Adrenal gland (tissue), 19 donors: ENCODE measurements at places on chromosomes 7 and 10.

GRCh38 chr7:94511718-94512117, 2.1 kb downstream of the CASD1 start:
- no peak for DNase-seq

GRCh38 chr10:119769886-119770285, 44.0 kb downstream of the INPP5F start:
- no peak for DNase-seq

DNA sequence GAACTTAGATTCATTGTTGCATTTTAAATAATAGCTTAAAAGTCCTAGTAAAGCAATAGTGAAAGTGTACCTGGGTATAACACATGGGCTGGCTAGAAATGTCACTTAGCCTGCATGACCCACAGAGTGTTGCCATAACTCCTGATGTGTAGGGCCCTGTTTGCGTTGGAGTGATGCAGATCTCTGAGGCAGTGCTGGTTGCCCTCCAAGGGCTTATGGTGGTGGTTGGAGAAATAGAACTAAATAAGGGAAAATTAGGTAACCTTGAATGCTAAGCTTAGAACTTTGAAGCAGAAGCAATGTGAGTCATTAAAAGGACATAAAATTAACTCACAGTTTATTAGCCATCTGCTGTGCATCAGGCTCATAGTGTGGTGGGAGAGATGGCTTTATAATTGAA, 105.7 kb downstream of the CCNY start:
- peak; percentile 74 for DNase-seq

- DNase-seq = no peak
Observed at GRCh38 chr10:10367264-10367663, 650.4 kb upstream of the CELF2 start.

GRCh38 chr7:17184805-17185689, 113.4 kb upstream of the AHR start:
- DNase-seq = no peak

DNA sequence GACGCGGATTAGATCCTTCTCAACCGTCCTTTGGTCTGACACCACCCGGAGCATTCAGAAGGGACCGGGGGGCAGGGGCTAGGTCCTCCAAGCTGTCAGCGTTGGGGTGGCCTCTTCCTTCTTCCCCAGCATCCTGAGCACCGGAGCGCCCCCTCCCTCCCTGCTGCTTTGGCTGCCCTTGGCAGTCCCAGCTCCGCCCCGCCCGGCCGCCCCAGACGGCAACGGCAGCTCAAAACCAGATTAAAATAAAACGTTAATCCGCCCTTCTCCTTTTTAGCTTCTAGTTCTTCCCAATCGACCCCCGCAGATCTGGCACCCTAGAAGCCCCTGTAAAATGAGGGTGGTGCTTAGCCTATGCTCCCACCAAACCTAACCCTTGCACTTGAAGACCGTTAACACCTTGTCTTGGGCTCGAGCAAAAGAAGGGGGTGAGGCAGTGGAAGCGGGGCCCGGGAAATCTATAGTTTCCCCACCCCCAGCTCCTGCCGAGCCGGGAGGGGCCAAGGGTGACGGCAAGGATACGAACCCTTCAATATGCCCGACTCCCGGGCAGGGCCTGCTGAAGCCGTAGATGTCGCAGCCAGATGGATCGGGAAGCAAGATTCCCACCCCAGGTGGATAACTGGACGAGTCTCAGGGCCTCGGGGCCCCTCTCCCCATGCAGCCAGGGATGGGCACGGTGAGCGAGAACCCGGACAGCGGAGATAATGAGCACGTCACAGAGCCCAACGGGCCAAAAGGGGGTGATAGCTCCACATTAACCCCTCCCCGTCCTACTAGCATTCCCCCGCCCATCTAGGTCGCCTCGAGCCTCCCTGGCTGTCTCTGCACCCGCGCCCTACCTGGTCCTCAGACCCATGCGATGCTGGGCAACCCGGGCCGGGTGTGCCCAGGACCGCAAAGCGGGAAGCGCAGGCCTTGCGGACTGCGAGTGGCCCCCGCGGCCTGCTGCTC, 169.7 kb downstream of the NRF1 start:
- DNase-seq = no peak

DNA sequence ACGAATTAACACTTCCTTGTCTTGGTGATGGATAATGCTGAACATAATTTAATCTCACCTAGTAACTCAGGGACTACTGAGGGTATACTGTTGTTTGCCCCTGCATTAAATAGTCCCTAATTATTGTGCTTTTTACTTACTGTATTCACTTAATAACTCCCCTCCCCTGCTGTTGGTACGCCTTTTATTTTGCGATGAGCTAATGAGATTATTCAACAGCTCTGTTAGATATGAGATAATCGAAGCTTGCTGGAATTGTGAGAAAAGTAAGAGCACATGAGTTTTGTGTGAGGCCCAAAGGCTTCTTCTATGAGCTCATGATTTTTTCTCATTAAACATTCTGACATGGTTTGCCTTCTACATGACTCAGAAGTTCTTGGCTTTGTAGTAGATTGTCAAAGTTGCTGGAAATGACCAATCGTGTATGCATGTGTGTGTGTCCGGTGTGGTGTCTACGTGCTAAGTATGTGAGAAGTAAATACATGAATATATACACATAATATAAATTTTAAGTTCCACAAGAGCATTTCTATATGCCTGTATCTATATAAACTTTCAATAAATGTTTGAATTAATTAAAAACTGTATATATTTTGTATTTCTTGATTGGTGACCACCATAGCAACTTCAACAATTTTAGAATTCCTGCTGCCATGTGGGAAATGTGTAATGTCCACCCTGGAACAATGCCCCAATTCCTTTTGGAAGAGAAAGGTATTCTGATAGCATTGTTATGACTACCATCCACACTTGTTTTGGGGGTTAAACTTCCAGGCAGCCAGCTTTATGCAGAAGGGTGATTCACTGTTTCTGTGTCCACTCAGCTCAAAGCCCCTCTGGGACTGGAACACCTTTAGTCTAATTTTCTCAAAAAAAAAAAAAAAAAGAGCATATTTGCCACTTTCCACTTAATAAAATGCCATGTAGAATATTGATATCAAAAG, 106.2 kb downstream of the SAMD9 start:
- DNase-seq = no peak

GRCh38 chr10:71237843-71238623, 25.7 kb downstream of the UNC5B start:
- no peak for DNase-seq

DNA sequence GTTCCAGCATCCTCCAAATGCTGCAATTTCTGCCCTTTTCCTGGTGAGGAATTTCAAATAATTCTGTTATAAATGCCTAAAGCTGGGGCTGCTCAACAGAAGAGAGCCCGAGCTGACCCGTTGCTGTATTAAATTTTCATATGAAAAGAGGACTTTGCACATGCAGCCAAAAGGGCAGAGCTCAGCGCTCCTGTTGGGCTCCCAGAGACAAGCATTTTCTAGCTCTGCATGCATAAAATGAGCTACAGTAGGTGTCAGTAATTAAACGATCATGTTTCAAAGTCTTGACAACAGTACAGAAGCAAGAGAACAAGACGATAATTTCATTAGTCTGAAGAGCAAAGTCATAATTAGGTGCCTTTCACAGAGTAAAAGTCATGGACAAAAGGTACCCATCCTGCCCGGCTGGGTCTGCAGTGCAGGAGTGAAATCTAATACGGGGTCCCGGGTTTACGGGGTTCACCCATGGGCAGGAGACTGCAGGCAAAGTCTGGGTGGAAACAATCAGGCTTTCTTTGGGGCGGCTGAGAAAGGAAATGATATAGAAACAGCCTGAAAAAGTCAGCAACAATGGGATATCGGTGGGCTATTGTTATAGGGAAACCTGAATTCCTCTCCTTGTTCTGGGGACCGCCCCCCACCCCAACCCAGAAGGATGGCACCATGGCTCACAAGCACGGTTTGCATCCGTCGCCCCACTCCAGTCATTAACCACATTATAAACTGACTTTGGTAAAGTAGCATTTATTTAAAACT, 66.0 kb downstream of the EBF3 start:
- DNase-seq = no peak

GRCh38 chr10:10829576-10829975, 188.1 kb upstream of the CELF2 start:
- no peak for DNase-seq

- DNase-seq = no peak
Observed at GRCh38 chr7:70758646-70759045, 373.3 kb upstream of the GALNT17 start.

DNA sequence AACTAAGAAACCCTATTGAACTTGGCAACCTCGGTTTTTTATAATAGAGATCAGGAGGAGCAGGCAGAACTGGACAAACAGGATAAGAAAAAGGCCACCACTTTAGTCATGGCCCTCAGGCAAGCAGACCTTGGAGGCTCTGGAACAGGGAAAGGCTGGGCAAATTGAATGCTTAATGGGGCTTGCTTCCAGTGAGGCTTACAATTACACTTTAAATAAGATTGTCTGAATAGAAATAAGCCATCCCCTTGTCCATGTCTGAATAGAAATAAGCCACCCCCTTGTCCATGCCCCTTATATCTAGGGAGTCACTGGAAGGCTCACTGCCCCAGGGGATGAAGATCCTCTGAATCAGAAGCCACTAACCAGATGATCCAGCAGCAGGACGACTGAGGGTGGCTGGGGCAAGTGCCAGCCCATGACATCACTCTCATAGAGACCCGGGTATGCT, 40.6 kb downstream of the AKR1B15 start:
- peak; percentile 57 for DNase-seq
